Right hindlimb (tissue), 1 donor: ENCODE measurements at places on chromosomes 4 and X.
A peak's percentile ranks its signal among the peaks of the same experiment; 100 is the strongest.

DNA sequence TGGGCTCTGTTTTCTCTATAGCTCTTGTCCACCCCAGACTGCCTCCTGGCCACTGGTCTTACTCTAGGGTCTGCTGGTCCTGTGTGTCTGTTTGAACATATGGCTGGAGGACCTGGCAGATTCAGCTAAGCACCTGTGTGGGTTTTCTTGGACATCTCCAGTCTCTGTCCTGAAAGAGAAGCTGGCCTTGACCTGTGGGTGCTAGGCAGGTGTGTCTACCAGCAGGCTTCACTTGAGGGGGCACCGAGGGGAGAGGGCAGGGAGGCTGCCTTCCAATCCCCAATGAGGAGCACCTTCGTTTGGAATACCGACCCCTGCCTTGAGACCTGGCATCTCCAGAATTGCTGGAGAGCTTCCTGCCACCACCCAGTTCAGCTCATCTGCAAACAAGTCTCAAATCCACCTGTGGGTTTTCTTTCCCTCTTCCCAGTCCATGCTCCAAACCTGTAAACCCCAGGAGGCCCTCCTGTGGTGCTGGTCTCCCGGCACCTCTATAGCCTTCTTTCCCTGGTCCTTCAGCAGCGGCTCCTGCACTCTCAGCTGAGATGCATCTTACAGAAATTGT lies 45.2 kb downstream of the HTRA3 start:
- peak; percentile 12 for DNase-seq

DNA sequence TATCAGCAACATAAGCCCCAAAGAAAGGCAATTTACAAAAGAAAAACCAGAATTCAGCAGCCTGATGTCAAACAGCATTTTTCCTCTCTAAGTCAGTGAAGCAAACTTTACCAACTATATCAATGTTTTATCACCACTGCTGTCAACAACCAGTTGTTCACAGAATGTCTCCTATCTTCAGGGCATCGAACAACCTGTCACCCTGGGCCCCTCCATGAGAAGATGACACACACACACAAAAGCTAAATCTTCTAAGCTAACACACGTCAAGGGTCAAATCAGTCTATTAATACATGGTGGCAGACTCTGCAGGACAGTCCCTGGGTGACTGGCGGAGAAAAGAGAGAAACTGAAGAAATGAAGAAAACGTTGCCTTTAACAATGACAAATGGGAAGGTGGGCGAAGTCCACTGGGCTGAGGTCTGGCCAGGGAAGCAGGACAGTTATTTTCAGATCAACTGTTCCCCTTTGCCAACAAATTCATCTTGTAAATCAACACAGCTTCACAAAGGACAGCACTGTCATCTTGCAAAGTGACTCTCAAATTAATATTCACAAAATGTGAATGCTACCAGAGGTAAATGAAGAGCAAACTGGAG lies 13.0 kb downstream of the FAT1 start:
- DNase-seq: no peak

DNA sequence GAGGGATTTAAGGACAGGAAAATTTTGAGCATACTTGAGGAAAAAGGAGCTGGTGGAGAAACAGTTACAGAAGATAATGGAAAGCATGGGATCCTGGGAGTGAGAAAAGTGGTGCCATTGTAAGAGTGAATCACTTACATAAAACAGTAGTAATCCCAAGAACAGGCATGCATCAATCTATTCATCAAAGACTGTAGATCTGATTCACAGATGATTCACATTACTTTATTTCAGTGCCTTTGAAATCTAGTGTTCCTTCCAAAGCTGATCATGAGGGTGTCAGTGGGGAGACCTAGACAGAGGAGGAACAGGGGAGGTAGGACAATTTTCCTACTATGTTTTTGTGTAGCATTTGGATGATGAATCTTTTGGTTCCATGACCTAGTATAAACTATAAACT lies 102.7 kb downstream of the TAB3 start:
- DNase-seq: no peak

- DNase-seq: peak; percentile 77
Measured at GRCh38 chr4:186191200-186192065, at the start of gene CYP4V2. CYP4V2 (plus strand) TSS chr4:186191567; CDS start chr4:186191824, 257 bp downstream.

DNA sequence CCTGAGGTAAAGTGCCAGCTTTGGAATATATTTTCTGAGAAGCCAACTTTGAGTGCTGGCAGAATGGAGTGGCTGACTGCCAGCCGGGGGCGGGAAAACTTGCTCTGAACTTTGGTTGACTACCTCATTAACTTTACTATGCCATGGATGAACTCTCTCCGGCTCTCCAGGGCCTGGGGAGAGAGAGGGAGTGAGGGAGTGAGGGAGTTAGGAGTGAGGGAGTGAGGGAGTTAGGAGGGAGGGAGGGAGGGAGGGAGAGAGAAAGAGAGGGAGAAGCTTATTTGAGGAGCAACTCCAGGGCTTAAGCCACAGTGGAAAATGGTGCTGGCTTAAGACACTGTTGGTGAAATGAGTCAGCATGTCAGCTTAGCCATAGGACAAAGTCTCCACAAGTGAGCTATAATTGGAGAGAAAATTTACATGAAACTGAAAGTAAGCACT lies 280.9 kb upstream of the RPS6KA3 start:
- DNase-seq: peak; percentile 49

DNA sequence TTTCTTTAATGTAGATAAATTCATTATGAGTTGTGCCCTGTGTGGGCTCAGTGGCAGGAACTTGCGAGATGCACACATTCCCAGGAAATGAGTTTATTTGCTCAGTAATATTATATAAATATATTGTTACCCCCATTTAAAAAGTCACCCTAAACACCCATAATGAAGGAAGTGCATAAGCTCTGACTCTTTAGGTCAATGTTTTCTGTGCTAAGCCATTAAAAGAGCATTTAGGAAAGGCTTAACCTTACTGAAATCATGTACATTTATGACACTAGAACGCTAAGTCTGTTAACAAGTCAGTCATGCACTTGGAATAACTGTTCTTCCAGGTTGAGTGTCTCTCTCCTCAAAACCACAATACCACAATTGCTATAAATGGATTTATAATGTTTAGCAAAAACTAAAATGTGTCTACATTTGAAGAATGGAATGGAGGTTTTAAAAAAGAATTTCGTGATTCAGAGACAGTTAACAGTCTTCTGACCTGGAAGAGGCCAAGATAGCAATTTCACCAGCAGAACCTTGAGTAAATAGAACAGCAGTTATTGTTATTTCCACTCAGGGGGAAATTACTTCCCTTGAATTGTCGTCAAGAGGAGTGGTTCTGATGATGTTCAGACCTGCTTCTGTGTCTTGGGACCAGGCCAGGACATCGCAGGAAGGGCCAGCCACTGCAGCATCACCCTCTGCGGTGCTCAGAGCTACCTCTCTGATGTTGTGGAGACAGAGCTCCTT lies 91.1 kb upstream of the VEGFC start:
- DNase-seq: no peak

DNA sequence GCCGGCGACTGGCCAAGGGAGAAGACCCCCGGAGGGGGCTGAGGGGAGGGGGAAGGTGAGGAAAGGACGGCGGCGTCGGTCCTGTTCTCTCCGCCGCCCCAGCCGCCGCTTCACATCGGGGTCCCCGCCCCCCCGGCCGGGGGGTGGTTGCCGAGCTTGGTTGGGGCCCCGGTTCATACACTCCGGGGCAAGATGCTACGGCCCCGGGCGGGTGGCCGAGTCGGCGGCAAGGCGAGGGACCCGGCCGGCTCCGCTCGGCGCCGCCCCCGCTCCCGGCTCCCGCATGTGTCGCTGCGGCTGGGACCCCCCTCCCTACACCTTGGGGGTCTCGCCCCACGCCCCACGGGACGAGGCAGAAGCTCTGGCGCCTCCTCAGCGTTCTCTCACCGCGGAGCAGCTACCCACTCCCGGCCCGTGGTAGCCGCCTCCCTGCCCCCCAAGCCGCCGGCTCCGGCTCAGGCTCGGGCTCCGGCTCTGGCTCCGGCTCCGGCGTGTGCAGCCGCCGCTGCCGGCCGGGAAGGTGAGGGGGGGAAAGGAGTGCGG lies 461 bp downstream of the FBXW7 start:
- DNase-seq: peak; percentile 21

DNA sequence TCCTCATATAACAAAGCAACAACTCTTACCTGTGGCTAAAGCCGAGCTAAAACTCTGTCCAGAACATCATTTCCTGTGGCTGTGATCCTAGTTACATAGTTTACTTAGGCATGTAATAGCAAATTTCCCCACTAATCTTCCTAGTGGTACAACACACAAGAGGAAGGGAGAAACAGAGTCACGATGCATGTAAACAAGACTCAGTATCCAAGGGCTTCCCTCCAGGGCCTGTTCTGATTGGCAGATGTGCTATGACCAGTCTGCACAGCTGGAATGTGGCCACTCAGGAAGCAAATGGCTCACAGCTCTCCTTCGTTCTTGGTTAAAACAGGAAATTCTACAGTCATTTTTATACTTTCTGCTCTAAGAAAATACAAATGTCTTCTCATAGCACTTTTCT lies 49.2 kb upstream of the PRSS48 start:
- peak; percentile 89 for DNase-seq

GRCh38 chr4:186078981-186079638 lies 10.2 kb downstream of the TLR3 start:
- no peak for DNase-seq

DNA sequence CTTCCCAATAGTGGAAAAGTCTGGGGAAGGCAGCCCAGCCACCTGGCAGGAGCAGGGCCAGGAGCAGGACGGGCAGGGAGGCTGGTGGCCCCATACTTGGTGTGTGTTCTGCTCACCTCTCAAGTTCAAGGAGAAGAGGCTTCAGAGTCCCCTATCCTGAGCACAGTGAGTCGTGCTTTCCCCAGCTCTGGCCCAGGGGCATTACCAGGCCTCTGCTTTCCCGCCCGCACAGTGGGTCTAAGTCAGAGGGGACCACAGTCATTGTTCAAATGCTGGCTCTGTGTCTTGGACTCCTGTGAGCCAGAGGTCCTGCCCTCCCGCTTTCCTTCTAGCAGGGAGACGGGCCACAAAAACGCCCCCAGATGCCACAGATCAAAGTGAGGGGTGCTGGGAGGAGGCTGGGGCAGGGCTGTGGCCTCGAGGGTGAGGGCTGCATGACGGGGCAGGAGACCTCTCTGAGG lies 27.6 kb downstream of the HTRA3 start:
- DNase-seq: no peak

- DNase-seq: no peak
Measured at GRCh38 chrX:70476166-70476933, 31.7 kb downstream of the DLG3 start.

DNA sequence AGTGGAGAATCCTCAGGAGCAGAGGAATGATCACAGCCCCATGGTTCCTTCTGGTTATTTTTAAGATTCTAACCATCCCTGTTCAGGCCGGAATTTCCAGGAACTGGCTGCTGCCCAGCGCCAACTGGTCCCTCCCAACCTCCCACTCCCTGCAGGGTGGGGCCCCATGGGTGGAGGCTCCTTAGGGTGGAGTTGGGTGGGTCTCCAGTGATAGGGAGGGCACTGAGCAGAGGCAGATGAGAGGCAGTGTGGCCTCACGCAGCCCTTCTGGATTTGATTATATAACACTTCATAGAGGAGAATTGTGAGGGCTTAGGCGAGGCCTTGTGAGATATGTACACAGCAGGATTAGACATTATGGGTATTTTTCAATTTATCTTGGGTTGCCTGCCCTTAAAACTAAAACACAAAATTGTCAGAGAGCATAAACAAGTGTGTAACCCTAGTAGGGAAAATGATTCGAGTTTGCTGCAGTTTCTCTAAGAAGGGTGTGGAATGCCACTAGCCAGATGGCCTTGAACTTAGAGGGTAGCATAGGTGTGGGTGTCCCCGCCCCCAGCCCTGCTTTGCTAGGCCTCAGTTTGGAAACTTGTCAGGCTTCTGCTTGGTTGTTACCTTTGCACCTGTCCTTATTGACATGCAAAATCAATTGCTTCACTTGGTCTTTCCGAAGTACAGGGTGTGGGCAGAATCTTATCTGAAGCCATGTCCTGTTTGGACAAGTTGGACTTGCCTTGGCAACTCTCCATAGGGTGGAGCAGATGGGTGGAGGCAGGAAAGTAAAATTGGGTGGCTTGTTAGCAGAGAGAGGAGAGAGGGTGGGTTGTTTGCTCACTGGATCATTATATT lies 9.4 kb downstream of the KLF3 start:
- DNase-seq: peak; percentile 67

DNA sequence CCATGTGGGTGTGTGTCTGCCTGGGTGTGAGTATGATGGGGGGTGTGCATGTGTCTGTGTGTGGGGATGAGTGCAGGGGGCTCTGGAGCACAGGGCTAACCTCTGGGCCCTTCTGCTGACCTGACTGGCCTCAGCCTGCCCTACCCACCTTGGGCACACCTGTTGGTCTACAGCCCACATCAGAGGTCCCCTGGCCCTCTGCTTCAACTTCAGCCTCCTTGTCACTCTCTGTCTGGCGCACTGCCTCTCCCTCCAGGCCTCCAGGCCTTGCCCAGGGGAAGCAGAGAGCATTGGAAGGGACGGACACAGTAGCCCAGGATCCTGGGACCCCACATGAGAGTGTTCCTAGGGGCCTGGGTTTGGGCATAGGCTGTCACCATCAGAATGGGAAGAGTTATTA lies 115.4 kb downstream of the EFNB1 start:
- DNase-seq: no peak

GRCh38 chrX:32545101-32545500 lies 666.2 kb downstream of the DMD start:
- DNase-seq: no peak

DNA sequence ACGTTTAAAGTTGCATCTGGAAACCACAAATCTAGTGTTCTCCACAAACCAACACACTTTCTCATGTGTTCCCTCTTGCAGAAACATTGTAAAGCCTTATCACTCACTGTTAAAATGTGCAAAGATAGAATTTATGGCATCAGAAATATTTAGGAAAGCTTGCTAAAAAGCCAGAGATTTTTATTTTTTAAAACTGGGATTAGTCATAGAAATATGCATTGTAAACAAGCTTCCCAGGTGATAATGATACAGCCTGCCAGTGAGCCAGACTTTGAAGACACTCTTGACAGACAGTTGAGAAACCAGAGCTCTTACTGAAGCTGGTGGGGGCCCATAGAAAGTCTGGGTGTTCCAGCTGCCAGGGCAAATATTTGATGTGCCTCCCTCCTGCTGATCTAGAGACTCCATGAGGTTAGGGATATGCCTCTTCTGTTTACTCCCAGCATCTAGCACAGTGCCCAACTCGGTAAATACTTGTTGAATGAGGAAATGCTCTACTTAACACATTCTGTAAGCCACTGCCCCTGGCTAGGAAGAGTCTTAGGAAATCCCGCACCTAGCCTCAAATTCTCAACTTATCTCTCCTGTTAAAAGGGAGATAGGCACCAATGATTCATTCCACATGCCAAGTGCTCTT lies 179.0 kb upstream of the RASGEF1B start:
- no peak for DNase-seq

DNA sequence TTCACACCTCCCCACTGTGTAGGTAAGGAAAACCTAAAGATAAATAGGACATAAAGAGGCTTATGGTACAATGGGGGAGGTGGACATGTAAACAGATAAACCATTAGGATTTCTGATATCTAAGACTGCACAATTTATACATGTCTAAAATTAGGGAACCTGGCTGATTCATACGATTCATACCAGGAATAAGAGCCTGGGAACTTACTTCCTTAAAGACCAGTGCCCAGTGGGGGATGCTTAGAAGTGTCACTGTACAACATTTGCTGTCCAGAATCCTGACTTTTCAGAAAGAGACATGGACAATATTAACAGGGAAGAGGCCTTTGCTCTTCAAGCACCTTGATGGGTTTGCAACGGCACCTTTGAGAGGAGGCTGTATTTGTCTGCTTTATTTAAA lies 116.8 kb upstream of the KIT start:
- DNase-seq: no peak

- no peak for DNase-seq
Measured at GRCh38 chr4:129167640-129168260, 71.8 kb downstream of the C4orf33 start.
